Left forelimb (tissue), 1 donor: ENCODE measurements at places on chromosomes 11 and 22.

GRCh38 chr11:63369165-63369970 lies at the start of gene SLC22A9:
Gene SLC22A9 (plus strand): TSS chr11:63369785. CDS start chr11:63370057, 272 bp downstream.
- no peak for DNase-seq

- no peak for DNase-seq
These were observed at the start of gene TMA7B for GRCh38 chr22:39959640-39960447. Gene TMA7B (plus strand): TSS chr22:39960397. CDS start chr22:39964375, 3,978 bp downstream.

GRCh38 chr11:37280200-37280599 lies 682.2 kb upstream of the RAG2 start:
- no peak for DNase-seq

DNA sequence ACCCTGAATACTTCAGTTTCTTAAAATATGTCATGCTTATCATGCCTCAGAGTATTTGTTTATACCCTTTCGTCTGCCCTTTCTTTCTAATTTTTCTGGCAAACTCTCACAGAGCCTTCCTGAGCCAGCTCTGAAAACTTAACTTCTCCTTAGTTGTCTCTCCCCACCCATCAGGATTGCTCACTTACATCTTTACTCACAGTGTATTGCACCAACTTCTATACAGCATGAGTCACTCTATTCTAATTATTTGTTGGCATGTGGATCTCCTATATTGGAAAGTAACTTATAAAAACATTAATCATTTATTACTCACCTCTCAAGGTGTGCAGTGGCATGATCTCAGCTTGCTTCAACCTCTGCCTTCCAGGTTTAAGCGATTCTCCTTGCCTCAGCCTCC lies 114.9 kb downstream of the FANCF start:
- DNase-seq, result no peak

DNA sequence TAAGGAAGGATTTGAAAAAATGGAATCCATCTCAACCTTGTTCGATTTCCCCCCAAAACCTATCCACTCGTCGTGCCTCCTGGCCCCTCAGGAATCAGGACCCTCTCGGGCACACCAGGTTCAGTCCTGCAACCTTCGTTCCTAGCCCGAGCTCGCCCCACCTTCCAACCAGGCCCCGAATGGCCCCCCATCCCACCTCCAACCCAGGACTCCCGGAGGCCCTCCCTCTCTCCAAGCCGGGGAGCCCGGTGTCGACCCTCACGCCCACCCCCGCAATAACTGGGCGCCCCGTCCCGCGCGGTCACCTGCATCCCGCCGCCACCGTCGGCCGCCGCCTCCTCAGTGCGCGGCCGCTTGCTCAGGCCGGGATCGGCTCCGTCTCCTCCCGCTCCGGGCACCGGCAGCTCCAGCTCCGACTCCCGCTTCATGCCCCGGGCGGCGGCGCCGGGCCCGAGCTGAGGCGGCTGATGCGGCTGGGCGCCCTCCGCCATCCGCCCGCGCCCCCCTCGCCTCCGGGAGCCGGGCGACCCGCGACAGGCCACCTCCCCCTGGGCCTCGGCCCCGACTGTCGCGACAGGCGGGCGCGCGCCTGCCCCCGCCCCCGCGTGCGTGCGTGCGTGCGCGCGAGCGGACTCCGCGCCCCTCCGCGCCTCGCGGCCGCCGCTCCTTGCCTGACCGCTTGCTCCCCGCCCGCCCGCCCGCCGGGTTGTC lies 534 bp downstream of the RBFOX2 start:
- no peak for DNase-seq

DNA sequence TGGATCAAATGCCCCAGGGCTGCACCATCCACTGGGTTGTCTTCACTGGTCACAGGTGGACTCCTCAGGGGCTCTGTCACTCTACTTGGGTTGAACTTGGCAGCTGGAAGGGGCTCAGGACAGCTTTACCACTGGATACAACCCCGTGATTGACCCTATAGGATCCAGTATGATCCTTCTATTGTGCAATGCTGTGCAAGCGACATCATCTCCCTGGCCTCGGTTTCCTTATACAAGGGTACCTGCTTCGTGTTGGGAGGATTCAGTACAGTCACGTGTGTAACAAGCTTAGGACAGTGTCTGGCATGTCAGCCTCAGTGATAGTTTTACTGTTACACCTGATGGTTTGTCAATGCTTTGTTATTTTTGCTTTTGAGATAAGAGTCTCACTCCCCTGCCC lies 20.5 kb upstream of the MIEF1 start:
- DNase-seq, result no peak

DNA sequence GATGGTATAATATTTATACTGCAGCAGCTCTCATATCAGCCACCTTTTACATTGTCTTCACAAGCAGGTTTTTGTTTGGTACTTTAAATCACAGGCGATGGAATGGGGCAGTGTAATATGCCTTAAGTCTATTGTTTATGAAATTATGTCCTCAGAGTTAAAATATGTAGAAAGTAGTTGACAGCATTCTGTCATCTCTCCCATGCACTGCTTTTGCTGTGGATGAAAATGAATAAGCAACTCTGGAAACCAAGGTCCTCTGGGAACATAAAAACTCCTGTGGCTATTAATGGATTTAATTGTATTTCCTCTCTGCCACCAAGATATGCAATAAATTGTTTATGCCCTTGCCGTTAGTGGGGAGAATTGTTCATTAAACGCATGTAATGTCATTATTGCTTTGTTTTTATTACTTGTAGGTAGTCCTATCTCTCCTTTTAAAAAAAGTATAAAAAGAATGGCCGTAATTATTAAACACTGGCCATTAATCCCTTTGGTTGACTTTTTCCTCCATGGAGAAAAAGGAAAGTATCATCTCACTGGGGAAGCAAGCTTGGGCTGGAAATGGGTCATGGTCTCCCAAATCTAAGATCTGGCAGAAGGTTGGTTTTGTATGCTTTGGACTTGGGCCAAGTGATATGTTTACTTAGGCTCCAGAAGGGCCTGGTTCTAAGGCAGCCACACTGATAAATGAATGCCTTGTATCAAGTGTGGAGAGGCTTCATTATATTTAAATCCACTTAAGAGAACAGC lies 13.1 kb downstream of the PACS1 start:
- DNase-seq, result no peak

DNA sequence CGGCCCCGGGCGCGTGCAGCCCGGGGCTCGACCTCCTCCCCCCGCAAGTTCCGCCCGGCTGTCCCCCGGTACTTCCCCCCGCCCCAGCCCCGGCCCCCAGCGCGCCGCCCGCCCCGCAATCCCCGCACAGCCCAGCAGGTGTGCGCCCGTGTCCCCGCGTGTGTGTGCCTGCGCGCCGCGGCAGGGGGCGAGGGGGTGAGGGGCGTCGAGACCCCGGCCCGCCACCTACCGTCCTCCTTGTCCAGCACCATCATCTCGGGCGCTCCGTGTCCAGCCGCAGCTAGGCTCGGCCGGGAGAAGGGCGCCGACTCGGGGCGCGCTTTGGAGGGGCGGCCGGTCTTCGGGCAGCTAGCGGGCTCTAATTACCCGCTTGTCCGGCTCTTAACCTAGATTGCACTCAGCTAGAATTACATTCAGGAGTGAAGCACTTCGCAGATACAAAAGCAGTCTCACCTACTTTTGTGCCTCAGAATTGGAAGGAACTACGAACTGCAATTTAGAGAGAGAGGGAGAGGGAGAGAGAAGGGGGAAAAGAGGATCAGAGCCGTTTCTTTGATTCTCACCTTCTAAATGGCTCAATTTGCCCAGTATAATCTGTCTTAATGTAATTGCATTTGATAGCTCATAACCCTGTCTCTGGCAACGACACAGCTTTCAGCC lies 439 bp downstream of the LMO1 start:
- DNase-seq, result peak; percentile 71

GRCh38 chr11:115097796-115098408 lies 406.3 kb downstream of the CADM1 start:
- DNase-seq, result no peak

DNA sequence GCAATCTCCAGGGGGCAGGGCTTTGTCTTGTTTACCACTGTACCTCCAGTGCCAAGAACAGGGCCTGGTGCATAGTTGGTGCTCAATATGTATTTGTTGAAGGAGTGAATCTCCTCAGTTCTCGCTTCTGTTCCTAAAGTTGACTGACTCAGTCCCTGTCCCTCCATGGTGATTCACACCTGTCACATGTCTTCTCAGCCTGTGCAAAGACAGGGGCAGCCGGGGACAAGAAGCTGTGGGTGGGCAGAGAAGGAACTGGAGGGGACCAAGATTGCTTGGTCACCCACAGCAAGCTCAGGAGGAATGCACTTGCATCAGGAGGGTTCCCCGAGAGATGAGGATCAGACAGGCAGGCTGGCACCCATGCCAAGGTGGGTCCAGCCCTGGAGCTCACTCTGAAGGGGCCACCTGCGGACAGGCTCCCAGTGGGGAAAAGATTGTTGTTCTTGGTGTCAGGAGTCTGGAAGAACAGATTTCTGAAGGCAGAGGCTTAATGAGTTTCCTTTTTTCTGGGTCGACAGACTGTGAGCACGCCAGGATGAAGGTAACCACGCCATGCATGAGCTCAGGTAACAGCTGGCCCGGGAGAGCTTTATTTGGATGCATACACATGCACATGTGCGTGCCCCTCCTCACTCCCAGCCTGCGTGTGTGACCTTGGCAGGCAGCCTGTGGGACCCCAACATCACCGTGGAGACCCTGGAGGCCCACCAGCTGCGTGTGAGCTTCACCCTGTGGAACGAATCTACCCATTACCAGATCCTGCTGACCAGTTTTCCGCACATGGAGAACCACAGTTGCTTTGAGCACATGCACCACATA lies 16.9 kb downstream of the IL17RA start:
- peak; percentile 25 for DNase-seq

- DNase-seq, result no peak
These were observed 28.3 kb upstream of the RCN1 start for GRCh38 chr11:32062540-32062939.

DNA sequence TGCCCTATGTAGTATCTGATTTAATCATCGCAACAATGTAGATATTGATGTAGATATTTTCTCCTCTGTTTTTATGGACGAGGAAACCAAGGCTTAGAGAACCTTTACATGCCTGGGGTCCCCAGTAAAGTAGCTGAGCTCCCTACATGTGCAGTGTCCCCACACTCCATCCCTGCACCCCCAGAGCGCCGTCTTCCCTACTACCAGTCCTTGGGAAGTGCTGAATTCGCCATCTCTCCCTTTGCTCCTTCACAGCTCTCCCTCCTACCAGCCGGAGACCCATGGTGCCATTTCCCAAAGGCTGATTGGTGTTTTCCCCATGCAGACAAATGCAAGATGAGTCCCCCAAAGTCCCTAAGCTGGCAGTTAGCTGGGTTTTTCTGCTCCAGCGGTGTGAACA lies 86.0 kb downstream of the CEP164 start:
- no peak for DNase-seq

DNA sequence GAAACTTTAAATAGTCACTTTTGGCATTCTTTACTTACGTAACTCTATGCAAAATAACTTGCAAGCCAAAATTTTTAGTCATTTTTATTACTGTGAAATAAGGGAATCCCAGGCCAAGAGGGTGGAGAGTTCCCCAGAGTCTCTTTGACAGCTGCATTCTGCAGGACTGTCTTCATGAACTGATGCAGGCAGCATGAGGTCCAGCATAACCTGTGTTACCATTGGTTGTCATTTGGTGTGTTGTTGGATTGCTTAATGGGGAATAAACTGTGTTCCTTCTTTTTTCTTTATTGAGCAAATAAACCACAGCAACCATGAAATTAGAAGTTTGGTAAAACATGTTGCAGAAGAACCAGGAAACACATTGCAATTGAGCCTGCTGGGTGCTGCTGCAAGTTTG lies 24.6 kb downstream of the MMP27 start:
- DNase-seq, result no peak

GRCh38 chr11:133921513-133921912 lies 35.3 kb downstream of the IGSF9B start:
- no peak for DNase-seq

GRCh38 chr11:74778581-74778980 lies 29.9 kb downstream of the RNF169 start:
- DNase-seq, result no peak

DNA sequence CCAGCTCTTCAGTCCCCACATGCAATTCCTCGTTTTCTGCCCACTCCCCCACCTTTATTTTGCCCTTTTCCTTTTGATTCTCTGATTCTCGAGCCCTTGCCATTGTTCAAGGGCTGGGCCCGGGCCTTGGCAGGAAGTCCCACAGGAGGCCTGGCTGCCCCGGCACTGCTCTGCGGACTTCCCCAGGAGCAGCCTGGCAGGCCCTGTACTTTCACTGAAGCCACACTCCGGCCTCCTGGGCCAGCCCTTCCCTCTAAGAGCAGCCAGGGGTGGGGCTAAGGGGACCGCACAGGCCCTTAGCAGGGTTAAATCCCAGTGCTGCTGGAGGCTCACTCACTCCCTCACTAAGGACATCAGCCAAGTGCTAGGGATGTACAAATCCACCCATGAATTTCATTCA lies 4.1 kb downstream of the LRRC32 start:
- peak; percentile 64 for DNase-seq
